ENCODE measurements at places on chromosomes 3 and 15.

DNA sequence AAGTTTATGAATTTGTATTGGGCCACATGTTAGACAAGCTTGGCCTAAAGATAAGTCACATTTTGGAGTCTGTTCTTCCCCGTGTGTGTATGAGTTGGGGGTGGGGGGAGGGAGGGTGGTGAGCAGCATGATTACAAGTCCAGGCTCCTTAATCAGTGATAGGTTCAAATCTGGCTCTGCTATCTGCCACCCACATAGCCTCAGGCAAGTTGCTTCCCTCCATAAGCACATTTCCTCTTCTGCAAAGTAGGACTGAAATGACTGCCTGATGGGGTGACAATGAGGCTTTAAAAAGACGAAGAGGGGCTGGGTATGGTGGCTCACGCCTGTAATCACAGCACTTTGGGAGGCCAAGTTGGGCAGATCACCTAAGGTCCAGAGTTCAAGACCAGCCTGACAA, 1.1 kb upstream of the SPATA12 start:
- DNase-seq = no peak

- DNase-seq = no peak
These were observed 93.9 kb downstream of the ECT2 start for GRCh38 chr3:172844428-172844827.

GRCh38 chr15:73950479-73950830, 24.2 kb downstream of the LOXL1 start:
- no peak for DNase-seq

GRCh38 chr15:68439506-68439905, 7.5 kb upstream of the ITGA11 start:
- no peak for DNase-seq

DNA sequence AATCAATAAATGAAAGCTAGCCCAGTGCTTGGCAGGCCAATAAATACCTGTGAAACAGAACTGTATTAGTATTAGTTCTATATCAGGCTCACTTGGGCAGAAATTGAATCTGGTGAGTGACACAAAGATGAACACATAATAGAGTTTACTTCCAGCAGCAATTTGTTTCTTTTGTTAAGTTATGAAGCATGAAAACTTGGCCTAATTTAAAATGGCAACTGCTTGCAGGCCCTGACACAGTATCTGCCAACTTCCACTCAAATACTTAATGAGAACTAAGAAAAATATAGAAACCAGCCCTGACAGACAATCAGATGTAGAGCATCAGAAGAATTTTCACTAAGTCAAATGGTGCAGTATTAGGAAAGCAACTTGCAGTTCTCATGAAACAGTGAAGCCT, 37.6 kb upstream of the LRIG1 start:
- DNase-seq = no peak

DNA sequence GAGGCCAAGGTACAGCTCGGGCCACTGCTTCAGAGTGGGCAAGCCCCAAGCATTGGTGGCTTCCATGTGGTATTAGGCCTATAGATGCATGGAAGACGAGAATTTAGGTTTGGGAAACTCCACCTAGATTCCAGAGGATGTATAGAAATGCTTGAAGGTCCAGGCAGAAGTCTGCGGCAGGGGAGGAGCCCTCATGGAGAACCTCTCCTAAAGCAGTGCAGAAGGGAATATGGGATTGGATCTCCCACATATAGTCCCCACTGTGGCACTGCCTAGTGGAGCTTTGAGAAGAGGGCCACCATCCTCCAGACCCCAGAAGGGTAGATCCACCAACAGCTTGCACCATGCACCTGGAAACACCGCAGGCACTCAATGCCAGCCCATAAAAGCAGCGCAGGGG, 48.1 kb upstream of the XXYLT1 start:
- DNase-seq = no peak

DNA sequence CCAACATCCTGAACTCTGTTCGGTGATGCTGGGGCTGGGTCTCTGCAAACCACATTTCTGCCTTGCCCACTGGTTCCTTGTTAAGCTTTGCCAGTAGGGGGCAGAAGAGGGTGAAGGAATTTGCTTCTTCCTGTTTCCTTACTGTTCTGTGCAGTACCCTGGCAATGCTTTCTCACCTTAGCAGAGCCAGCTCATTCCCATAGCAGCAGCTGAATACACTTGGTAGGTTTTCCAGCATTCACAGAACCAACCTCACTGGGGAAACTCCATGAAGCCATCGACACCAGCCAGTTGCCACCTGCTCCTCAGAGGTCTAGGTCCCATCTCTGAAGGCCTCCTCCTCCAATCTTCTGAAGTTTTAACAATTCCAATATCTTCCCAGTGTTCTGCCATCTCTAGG, 308.4 kb downstream of the PDCD6IP start:
- no peak for DNase-seq

DNA sequence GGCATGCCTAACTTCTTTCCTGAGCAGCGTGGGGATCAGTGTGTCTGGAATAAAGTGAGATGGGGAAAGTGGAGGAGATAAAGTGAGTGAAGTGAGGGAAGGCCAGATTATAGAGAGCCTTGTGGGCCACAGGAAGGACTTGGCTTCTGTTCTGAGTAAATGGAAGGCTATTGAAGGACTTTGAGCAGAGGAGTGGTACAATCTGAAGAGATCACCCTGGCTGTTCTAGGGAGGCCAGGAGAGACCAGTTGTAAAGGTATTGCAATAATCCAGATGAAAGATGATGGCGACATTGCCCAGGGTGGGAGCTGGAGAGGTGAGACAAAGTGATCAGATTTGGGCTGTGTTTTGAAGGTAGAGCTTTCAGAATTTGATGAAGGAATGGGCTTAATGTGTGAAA, 46.8 kb upstream of the NEO1 start:
- no peak for DNase-seq

- DNase-seq = no peak
These were observed 64.9 kb downstream of the DPH6 start for GRCh38 chr15:35481064-35481463.

DNA sequence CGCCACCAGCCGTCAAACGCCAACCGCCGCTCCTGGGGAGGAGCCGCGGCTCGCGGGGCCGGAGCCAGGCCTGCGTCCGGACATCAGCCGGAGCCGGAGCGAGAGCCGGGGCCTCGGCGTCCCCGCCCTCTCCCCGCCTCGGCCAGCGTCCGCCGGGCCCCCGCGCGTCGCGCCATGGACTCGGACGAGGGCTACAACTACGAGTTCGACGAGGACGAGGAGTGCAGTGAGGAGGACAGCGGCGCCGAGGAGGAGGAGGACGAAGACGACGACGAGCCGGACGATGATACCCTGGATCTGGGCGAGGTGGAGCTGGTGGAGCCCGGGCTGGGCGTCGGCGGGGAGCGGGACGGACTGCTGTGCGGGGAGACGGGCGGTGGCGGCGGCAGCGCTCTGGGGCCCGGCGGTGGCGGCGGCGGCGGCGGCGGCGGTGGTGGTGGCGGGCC, 359 bp downstream of the ARIH1 start:
- no peak for DNase-seq

GRCh38 chr15:61748529-61748928, 311.7 kb downstream of the VPS13C start:
- DNase-seq = no peak

DNA sequence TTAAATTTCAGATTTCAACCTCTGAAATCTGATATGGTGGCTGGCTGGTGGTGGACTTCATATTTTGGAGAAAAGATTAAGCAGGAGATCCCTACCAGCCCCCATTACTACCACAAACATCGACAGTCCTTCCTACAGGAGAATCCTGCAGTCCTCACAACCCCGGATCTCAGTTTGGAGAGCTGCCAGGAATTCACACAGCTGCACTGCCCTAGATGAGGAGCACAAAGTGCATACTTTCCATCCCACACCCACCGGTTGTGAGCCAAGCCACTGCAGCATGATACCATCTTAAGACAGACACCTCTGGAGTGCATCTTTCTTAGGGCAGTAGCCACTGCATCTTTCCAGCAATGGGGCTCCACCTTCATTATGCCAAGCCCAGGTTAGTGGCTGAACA, 185.5 kb upstream of the GPR149 start:
- peak; percentile 5 for DNase-seq

GRCh38 chr3:50657407-50657806, 17.3 kb upstream of the DOCK3 start:
- no peak for DNase-seq

GRCh38 chr3:147836330-147836729, 427.2 kb downstream of the ZIC1 start:
- no peak for DNase-seq

DNA sequence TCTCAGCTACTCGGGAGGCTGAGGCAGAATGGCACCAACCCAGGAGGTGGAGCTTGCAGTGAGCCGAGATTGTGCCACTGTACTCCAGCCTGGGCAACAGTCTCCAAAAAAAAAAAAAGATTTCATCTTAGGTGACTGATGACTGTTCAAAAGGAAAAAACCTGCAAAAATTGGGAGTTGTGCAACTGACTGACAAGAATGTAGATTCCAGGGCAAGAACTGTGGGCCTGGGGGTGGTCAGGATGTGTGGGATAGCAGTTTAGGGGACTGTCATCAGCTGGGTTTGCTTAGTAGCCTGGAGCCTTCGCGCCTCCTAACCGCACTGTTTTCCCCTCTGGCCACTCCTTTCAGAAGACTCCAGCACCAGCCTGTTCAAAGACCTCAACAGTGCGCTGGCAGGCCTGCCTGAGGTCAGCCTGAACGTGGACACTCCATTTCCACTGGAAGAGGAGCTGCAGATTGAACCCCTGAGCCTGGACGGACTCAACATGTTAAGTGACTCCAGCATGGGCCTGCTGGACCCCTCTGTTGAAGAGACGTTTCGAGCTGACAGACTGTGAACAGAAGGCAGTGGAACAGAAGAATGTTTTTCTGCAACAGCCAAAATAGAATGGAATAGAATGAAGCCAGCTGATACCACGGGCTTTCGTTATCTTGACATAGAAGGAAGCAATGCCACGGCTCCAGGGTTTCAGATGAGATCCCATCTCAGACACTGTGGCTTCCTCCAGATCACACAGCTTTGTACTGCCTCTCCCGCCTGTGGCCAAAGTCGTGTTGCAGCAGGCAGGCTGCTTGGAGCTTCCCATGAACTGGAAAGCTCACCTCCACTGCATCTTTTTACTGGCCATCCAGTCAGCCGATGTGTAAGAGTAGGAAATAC, 75.3 kb upstream of the BLM start:
- DNase-seq = no peak

DNA sequence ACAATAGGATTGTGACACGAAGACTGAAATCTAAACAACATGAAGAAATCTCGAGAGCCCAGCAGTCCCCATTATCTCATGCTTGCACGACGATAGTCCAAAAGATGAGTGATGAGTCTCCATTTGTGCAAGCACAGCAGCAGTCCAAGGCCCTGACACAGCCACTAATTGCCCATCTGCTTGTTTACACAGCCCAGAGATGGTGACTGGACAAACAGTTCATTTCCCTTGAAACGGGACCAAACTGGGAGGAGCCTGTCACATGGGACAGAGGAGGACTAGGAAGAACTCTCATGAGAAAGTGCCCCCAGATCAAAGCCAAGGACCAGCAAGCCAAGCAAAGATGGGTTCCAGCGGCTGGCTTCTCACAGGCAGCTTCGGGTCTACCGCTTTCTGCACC, 121.0 kb downstream of the GREM1 start:
- DNase-seq = no peak

GRCh38 chr3:162269636-162270458, 773.2 kb downstream of the OTOL1 start:
- no peak for DNase-seq

- DNase-seq = no peak
These were observed 63.7 kb upstream of the PLCL2 start for GRCh38 chr3:16821053-16821452.

DNA sequence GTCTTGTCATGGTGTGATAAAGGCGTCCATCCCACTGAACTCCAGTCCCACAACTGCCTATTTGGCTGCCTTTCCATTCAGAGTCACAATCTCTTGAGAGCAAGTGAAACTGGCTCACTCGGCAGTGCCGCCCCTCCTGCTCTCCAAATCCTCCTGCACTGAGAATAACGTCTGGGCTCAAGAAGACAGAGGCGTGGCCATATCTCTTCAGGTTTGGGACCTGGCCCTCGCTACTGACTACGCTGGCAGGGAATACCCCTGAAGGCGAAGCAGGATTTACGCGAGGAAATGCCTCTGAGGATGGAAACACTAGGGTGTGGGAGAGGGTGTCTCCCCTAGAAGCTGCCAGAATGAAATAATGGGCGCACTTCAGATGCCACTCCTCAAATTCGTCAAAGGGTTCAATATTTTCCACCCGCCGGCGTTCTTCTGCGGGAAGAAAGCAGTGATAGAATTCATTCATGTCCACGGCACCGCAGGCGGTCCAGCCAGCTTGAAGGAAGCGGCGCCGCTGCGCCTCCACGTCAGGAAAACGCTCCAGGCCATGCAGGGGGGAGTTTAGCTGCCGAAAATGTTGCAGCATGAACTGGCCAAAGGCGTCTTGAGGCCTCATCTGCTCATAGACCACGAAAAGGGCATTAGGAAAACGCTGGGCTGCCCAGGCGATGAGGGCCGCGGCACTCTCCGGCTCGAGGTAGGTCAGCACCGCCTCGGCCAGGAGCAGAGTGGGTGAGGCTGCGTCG, 985 bp downstream of the LCMT2 start:
- DNase-seq = no peak

GRCh38 chr3:22606461-22606860, 596.7 kb upstream of the UBE2E2 start:
- DNase-seq = no peak

- no peak for DNase-seq
These were observed 149.9 kb upstream of the SLC2A2 start for GRCh38 chr3:171176244-171176933.

GRCh38 chr3:11155341-11156025, 1.2 kb downstream of the HRH1 start:
- peak; percentile 47 for DNase-seq

GRCh38 chr3:130645261-130645660, 101.4 kb downstream of the PIK3R4 start:
- no peak for DNase-seq

GRCh38 chr15:96326328-96327154, 4.0 kb upstream of the NR2F2 start:
- DNase-seq = no peak

DNA sequence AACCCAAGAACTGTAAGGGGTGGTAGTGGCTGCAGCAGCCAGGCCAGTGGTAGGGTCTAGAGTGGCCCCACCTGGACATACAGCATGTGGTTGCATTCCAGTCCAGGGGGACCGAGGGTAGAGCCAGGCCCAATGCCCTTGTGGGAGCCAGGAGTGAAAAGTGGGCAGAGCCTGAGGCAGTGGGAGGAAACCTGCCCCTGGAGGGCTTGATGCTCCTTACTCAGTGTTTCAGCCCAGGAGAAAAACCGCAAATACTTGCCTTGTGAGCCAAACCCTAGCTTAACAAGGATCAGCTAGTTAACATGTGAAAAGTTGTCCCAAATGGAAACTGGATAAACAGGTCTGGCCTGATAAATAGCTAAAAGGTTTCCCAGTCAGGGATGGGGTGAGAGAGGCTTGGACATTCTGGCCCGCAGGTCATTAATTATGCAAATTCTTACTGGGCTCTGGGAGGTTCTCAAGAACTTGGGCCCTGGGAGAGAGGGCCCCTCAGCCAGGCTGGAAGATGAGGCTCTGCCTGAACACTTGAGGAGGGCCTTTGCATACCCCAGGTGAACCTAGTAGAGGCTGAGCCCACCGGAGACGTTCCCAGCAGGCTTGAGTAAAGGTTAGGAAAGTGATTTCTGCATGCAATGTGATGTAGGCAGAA, 222.1 kb downstream of the THSD4 start:
- peak; percentile 38 for DNase-seq

DNA sequence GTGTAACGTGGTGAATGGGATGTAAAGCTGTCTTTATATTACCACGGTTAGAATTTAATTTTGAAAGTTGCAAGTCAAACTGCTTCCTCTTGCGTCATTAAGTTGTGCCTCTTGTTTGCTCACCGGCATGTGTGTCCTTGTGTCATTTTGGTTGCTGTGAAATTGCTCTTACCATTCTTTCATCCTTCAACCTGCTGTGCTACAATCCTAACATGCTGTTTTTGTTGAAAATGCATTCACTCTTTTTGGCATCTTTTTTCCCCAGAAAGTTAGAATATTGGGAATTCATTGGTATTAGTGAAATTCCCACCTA, 164.7 kb downstream of the PGPEP1L start:
- DNase-seq = no peak

Measured in HFF-Myc (cell line).